Cerebellum (tissue), 4 donors: ENCODE measurements at places on chromosomes 7 and 10. TPM values are rescaled to one million over a fixed set of nuclear protein-coding genes. Genes with fewer than 3 reads are reported as not detected.

Gene HSPA14
- total RNA-seq = 11.0 TPM

DNA sequence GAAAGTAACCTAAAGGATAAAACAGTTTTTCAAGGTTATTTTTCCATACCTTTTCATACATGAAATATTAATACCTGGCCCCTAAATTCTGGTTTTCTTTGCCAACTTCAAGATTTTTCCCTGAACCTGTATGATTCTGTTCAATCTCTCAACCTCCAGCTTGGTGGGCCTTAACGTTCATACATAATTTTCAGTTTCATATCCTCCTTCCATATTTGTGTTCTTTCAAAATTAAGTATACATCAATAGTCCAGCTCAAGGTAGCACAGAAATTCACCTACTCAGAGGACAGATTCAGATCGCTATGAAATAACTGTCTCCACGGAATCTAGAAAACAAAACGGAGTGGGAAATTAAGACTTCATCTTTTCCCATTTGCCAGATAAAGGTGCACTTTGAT lies 505.8 kb upstream of the GHITM start:
- DNase-seq = no peak

DNA sequence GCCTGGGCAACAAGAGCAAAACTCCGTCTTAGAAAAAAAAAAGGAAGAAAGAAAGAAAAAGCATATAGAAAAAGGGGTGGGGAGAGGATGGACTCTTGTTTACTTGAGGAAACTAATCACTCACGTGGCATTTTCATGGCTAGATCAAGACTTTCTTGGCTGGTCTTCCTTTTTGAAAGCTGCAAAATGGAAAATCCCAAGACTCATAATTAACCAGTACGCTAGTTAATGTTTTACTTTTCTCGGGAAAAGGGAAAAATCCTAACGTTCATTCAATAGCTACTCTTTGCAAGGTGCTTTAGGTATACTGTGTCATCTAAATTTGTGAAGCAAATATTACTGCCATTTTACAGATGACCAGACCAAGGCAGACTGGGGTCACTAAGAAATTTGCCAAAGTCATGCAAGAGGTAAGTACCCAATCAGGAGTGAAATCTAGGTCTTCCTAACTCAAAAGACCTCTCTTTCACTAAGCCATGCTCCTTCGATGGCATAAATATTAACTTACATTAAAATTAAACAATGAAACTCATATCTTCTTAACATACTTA lies 24.4 kb downstream of the NAPEPLD start:
- DNase-seq = no peak

- no peak for DNase-seq
Measured at GRCh38 chr10:113907166-113907565, 52.7 kb downstream of the NHLRC2 start.

- no peak for DNase-seq
Measured at GRCh38 chr10:124935946-124936345, 6.0 kb upstream of the ZRANB1 start.
